Activated naive CD8-positive, alpha-beta T cell treated with anti-CD3 and anti-CD28 coated beads, Interleukin-2, amount 50 U/mL, for 16 hours (primary cell): ENCODE measurements at places on chromosomes 6 and 20.

GRCh38 chr6:139327038-139327437 is 35.2 kb upstream of the TXLNB start:
- no peak for DNase-seq

- no peak for DNase-seq
Observed at GRCh38 chr20:1368448-1369199, 24.2 kb downstream of the FKBP1A start.

DNA sequence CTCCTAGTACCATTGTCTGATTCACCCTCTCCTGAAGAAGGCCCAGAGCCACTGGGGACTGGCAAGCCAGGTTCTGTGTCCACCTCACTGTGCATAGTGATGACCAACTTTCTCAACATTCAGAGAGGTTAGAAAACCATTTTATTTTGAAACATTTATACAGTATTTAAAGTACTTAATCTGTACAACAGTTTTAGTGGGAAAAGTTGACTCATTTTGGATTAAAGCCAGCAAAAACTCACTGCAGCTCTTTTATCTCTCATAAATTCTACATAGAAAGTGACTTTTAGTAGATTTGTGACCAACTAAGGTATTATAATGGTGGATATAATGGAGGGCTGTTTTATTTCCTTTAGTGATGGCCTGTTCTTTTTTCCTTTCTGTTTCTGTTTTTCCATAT is 9.7 kb downstream of the TULP4 start:
- no peak for DNase-seq

DNA sequence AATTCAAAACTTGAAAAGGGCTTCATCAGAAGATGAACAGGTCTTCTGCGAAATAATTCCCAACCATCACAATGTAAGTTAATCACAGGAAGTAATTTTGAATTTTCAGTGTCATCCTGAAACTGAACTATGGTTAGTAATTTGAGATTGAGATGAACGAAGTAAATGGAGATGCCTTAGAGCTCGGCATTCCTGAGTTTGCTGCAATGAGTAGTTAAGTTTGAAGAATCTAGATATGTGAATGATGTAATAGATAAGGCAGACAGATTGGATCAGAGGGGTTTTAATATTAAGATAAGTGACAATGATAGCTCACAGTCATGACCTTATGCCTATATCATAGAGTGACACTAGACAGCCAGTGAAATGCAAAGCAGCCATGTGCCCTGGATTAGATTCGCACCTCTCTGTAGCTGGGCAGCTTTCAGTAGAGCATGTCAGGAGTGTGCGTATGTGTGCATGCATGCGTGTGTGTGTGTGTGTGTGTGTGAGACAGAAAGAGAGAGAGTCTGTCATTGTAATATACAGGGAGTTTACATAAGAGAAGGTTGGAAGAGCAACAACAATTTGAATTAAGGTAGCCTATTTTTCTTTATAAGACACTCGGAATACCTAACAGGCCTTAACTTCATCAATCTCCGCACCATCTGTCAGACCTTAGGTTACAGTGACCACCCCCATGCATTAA is 233.0 kb downstream of the GMPR start:
- no peak for DNase-seq

DNA sequence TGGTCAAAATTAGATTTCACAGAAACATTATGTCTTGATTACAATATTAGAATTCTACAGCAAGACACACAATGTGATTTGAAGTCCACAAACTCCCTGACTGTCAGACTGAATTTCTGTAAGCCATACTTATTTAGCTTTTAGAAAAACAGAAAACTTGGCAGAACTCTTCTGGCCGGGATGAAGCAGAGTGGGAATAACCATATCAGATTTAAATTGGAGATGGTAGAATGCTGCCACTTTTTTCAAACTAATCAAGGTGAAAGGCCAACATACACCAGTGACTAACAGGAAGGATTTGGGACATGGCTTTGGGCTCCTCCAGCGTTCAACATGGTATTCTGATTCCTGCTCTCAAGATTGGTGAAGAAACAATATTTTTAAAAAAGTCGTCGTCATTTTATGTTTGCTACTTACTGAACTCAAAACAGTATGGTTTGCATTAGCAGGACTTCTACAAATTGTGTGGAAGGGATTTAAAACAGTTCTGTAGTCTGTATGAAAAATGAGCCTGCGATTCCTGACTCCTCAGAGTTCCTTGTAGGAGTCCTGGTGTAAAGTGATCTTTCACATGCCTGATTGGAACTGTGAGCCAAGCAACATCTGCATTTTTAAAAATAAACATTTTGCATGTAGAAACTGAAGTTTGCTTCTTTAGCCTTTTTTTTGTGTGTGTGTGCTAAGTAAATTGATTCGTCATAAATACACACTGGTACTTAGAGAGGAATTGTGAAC is 297.9 kb upstream of the SOX4 start:
- no peak for DNase-seq

GRCh38 chr6:27986928-27987725 is 30.1 kb downstream of the OR2B6 start:
- DNase-seq, result no peak

GRCh38 chr6:34056305-34057108 is 89.4 kb downstream of the GRM4 start:
- DNase-seq, result no peak

DNA sequence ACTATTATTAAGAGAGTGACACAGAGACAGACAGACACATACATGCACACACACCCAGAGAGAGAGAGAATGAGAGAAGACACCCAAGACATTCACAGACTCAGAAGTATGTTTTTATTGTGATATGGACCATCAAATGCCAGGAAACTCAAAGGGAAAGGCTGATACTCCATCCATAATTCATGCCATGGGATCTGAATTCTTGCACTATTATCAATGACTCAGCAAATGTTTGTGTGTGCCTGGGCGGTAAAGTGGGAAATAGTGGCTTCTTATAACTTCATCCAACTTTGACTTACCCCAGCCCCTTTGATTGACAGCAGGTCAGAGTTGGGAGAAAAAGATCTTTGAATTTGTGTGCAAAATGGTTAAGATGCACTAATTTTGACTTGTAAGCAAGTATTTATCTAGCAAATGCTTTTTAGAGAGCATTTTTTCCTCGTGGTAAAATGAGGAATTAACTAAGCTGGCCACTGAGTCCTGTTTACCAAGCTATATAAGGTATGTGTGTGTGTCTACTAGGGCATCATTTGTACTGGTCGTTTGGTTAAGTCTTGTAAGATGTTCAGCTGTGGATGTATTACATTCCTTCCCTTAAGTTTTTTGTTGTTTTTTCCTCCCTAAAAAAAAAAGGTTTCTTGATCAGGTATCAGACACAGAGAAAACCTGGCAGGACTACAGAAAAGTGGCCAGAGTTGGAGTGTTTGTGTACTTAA is 3.0 kb upstream of the CCN2 start:
- no peak for DNase-seq

GRCh38 chr20:11311659-11312224 is 606.0 kb upstream of the BTBD3 start:
- no peak for DNase-seq

DNA sequence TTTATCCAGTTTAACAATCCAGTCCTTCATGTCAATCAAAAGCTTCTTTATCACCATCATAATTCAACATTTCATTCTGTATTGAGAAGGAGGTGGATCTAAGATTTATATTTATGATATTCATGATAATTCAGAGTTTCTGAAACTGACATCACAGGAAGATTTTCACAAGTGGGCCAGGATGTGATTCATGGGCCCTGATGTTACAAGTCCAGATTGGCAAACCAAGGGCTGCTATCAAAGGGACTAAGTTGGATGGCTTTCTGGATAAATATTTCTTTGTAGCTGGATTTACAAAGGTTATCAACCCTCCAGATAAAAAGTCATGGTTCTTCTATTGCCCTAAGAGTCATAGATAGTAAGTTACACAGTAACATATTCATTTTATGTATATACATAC is 866.5 kb downstream of the KIF16B start:
- DNase-seq, result no peak

DNA sequence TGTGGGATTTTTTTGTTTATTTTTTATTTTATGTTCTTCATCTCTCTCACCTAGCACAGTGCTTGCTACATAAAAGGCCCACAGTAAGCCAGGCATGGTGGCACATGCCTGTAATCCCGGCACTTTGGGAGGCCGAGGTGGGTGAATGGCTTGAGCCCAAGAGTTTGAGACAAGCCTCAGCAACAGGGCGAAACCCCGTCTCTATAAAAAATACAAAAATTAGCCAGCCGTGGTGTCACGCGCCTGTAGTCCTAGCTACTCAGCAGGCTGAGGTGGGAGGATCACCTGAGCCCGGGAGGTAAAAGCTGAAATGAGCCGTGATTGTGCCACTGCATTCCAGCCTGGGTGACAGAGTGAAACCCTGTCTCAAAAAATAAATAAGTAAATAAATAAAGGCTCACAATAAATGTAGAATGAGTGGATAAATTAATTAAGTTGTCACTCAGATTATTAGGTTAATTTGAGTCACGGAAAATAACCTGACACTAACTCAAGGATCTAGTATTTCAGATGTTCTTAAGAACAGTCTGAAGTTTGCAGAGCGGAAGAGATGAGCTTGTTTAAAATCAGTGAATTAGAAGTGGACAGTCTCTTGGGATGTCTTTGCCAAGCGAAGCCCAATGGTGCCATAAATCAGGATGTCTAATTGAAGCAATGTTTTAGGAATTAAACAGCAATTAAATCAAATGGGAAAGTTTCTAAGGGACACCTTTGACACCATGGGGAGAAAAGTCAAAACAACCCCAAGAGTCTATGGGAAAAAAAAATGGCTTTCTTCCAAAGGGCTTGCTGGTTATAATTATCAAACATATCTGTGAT is 214.4 kb downstream of the ZNF217 start:
- DNase-seq, result no peak

DNA sequence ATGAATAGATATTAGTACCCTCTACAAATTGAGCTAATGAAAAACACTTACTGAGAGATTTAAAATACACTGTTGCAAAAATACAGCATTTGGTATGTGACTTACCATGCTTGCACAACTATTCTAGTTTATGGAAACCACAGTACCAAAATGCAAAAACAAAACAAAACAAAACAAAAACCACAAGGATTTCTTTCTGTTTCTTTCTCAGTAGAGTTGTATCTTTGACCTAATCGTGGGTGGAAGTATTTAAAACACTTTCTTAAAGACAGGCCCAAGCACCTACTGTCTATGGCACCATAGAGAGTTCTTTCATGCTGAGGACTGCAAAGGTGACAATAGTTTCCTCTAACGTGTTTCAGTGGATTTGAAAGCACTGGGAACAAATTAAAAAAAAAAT is 95.3 kb upstream of the C6orf118 start:
- no peak for DNase-seq

DNA sequence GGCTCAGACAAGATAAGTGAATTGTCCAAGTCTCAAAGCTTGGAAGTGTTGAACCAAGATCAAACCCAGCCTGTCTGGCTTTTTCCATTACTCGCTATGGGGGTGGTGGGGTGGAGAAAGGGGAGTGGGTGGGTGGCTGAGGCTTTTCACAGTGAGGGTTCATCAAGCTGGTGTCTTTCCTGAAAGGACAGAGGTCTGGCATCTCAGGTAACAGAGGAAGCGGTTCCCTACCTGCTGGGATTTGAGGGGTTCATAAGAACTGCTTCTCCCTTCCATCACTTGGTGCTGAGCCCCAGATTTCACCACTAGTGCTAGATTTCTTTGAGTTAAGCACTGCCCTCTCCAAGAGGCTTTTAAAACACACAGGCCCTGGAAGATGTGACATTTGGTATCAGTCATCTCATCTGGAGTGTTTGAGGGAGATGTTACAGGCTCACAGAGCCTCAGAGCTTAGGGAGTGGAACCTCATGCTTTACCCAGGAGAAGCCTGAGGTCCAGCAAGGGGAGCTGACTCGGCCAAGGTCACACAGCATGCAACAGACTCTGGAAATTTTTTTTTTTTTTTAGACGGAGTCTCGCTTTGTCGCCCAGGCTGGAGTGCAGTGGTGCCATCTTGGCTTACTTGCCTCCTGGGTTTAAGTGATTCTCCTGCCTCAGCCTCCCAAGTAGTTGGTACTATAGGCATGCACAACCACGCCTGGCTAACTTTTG is 6.0 kb upstream of the VEGFA start:
- DNase-seq, result no peak

DNA sequence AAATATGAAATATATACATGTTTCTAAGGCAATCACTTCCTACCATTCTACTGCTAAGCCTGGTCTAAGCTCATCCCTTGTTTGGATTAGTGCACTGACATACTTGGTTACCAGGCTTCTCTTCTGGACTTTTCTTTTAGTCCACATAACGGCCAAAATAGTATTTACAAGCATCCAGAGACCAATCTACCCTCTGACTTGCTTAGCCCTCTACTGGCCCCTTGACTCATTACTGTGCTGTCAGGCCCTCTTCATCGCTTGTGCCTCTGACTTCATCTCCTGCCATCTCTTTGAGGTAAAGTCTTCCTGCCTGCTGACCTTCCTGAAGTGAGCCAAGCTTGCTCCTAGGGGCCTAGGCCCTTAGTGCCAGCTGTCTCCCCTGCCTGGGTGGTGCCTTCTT is 35.1 kb downstream of the TULP4 start:
- no peak for DNase-seq

- DNase-seq, result no peak
Observed at GRCh38 chr6:3748208-3749066, 3.1 kb downstream of the PXDC1 start.

DNA sequence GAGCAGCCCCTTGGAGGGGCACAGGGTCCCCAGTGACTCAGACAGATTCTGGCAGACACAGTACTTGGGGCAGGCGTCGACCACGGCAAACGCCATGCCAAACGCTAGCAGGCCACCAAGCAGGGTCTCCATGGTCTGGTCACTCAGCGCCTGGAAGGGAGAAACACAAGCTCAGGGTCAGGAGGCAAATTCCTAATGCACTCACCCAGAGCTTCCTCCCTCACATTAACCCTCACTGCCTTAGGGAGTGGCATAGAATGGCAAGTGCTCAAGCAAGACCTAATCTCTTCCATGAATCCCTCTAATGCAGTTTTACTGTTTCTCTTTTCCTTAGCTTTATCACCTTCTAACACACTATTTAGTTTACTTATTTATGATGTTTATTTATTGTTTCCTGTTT is 154.2 kb downstream of the LRFN2 start:
- no peak for DNase-seq

GRCh38 chr6:12586721-12587480 is 129.7 kb upstream of the PHACTR1 start:
- DNase-seq, result no peak

- DNase-seq, result no peak
Observed at GRCh38 chr6:143761074-143761473, 82.1 kb upstream of the LTV1 start.

DNA sequence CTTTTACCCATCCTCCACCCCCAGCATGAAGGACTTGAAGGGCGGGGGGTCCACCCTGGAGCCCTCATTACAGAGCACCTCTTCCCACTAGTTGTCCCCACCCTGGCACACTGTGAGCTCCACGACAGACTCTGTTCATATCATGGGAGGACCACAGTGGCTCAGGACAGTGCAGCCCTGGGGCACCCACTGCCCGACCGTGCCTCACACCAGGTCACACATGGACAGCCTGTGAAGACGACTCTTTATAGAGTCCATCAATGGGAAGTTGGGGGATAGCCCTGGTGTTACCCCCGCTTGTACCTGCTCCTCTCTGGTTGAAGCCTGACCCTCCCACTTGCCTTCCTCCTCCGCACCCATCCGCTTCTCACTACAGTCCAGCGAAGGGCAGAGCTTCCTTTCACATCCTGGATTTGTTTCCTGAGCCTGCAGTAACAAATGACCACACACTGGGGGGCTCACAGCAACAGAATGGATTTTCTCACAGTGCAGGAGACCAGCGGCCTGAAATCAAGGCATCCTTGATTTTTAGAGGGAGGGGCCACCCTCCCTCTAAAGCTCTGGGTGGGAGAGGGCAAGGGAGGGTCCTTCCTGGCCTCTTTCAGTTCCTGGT is 15.5 kb downstream of the ZNF831 start:
- no peak for DNase-seq

GRCh38 chr6:146876271-146877151 is 277.7 kb downstream of the ADGB start:
- no peak for DNase-seq

- no peak for DNase-seq
Observed at GRCh38 chr6:125804264-125804663, 13.5 kb downstream of the NCOA7 start.
